ENCODE measurements at places on chromosomes 5 and 9. TPM values are rescaled to one million over a fixed set of nuclear protein-coding genes. Genes with fewer than 3 reads are reported as not detected.

GRCh38 chr9:124506433-124506832 lies 766 bp downstream of the NR5A1 start:
- DNase-seq, result no peak

- peak; percentile 85 for DNase-seq
Observed at GRCh38 chr5:113663879-113664541, 150.5 kb downstream of the YTHDC2 start.

DNA sequence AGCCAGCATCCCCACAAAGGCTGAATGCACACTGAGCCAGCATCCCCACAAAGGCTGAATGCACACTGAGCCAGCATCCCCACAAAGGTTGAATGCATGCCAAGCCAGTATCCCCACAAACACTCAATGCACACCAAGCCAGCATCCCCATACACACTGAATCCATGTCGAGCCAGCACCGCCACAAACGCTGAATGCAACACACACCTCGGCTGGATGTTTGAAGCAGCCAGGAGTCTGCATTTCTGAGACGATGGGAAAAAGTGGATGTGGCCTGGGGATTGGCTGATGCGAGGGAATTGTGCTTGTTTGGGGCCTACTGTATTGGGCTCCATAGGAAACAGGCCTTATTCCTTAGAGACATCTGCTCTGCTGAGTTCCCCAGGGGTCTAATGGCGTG lies 30.9 kb upstream of the CEP72 start:
- DNase-seq, result no peak

- no peak for DNase-seq
Observed at GRCh38 chr5:137560420-137560819, 61.3 kb upstream of the SPOCK1 start.

PRUNE2 gene
- 90.9 TPM for total RNA-seq

GRCh38 chr5:176695073-176695472 lies 47.8 kb downstream of the TSPAN17 start:
- no peak for DNase-seq

DNA sequence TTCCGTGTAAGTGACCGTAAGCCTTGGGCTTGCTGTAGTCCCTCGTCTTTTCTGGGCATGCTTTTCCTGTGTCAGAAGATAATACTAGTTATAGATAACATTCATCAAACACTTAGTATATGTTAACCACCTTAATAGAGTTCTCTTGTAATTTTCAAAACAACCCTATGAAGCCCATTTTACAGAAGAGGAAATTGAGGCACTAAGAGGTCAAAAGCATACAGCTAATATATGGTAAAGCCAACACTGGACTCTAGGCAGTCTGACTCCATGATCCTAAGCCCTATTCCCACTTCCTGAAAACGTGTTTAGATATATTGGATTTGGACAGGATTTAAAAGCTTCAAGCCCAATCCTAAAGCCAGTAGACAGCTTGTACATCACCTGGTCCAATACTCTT lies 153.8 kb downstream of the CEP120 start:
- no peak for DNase-seq
